Suppressor macrophage treated with lipopolysaccharide for 4 hours (primary cell): ENCODE measurements at places on chromosomes 1 and 21.
A peak's percentile ranks its signal among the peaks of the same experiment; 100 is the strongest.

GRCh38 chr1:248791010-248791409 lies 34.7 kb downstream of the SH3BP5L start:
- no peak for DNase-seq

DNA sequence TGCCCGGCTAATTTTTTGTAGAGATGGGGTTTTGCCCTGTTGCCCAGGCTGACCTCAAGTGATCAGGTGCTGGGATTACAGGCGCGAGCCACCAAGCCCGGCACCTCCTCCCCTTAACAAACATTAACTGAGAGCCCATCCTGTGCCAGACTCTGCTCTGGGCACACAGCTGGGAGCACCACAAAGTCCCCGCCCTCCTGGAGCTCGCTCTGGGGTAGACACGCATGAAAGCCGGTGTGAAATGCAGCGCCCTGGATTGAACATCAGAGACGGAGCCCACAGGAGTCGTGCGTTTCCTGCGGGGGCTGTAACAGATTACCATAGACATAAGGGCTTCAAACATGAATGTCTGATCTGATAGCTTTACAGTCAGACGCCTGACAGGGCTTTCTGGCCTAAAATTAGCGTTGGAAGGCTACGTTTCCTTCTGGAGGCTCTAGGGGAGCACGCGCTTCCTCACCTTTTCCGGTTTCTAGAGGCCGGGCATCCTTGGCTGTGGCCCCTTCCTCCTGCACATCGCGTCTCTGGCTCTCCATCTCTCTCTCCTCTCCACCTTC lies 14.3 kb downstream of the SLC27A3 start:
- no peak for DNase-seq

- no peak for DNase-seq
Measured at GRCh38 chr1:75616436-75617433, 5.8 kb upstream of the SLC44A5 start.

- peak; percentile 28 for DNase-seq
Measured at GRCh38 chr1:116738673-116739370, 15.4 kb upstream of the CD2 start.

GRCh38 chr1:228312136-228312764 lies 94.4 kb downstream of the TRIM11 start:
- DNase-seq = no peak
